Dorsolateral prefrontal cortex (tissue), 122 donors: ENCODE measurements at places on chromosomes 5 and 9. TPM values are rescaled to one million over a fixed set of nuclear protein-coding genes. Genes with fewer than 3 reads are reported as not detected.

The LIX1 gene
- total RNA-seq, result 19.8 TPM

The FOXD4L5 gene
- 1.7 TPM for total RNA-seq

The HTR4 gene
- total RNA-seq, result 15.3 TPM

The NSG2 gene
- total RNA-seq, result 219 TPM
